ENCODE measurements at places on chromosomes 3 and 15. TPM values are rescaled to one million over a fixed set of nuclear protein-coding genes. Genes with fewer than 3 reads are reported as not detected.
A peak's percentile ranks its signal among the peaks of the same experiment; 100 is the strongest.

Gene TRIM69
- 30.8 TPM for total RNA-seq

DNA sequence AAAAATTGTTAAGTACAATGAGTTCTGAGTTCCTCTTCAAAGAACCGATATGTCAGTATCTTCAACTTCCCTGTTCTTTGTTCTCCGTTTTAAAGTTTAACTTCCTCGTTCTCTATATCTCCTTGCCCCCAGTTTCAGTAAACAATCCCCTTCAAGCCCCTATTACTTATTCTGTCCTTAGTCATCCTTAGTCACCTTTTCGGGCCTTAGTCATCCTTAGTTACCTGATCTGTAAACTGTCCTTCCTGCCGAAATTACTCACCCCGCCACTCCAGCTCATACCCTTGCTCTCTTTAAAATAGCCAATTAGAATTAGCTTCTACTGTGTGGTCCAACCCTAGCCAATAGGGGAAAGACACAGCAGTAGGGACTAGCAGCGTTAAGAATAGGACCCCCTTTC is 1165.6 kb downstream of the NSUN3 start:
- DNase-seq, result no peak

DNA sequence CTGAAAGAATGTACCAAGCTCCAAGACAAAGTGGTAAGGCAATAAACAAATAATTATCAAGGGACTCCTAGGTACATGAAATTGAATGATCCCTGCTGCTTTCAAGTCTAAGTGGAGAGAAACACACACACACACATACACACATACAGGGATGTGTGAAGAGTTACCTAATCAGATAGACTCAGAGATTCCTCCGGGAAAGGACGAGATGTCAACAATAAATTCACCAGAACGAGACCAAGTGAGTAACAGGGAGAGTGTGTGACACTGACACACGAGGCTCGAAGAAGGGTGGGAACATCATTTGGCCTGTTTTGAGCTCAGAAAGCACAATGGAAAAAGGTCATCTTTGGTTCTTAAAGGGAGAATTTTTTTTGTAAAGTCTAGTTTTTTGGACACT is 13.4 kb downstream of the LRIG1 start:
- no peak for DNase-seq

DNA sequence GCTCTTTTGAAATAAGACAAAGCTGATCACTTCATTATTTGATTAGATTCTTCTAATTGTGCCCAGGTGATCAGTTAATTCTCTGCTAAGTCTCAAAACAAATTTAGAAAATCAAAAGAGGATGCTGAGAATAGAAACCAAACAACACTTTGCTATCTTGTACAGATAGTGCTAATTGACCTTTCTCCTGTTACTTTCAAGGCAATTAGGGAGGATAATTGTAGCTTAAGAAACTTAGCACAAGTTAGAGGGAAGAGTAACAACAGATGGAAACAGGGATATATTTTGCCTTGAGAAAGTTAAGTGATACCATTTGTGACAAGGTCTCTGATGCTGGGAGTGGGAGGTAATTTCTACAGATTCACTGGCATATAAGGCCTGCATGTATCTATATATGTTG is 344.8 kb upstream of the GRM7 start:
- DNase-seq, result no peak

Gene SLC27A2
- 0.22 TPM for total RNA-seq

GRCh38 chr3:129211772-129212171 is 28.1 kb upstream of the CNBP start:
- no peak for DNase-seq

DNA sequence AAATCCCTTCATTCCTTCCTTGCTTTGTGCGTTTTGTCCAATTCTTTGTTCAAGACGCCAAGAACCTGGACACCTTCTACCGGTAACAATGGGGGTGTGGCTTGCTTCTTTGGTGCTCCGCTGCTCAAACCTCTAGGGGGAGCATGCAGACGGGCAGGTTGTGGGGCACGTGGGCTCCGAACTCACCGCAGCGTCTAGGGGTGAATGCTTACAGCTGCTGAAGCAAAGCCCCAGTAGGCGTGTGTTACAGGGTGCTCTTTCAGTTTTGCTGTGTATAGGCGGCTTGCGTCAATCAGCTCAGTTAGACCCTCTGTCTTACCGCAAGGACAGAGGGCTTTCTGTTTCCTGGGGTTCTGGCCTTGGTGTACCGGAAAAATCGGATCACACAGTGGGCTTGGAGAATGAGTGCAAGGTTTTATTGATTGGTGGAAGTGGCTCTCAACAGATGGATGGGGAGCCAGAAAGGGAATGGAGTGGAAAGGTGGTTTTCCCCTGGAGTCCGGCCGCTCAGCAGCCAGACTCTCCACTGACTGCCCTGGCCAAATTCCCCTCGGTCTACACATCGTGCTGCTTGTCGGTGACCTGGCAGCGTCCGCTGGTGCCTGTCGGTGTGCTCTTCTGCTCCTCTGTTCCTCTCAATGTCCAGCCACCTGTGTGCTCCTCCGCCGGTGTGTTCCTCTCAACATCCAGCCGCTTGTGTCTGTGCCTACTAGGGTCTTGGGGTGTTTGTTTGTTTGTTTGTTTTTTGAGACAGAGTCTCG is 1.2 kb upstream of the LRRC34 start:
- peak; percentile 59 for DNase-seq

DNA sequence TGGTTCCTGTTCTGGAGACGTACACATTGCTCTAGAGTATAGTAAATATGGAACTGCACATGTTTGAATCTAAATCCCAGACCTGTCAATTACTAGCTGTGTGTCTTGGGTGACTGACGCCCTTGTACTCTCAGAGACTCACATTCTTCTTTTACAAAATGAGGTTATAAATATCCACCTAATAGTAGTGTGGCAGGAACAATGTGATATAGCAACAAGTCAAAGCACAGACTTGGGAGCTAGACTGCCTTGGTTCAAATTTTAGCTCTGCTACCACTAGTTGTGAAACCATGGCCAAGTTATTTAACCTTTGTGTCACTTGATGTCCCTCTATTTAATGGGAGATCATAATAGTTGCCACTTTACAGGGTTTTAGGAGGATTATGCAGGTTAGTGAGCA is 245.6 kb downstream of the CPNE4 start:
- no peak for DNase-seq

- DNase-seq, result no peak
Measured at GRCh38 chr3:18964640-18965039, 183.7 kb upstream of the KCNH8 start.

DNA sequence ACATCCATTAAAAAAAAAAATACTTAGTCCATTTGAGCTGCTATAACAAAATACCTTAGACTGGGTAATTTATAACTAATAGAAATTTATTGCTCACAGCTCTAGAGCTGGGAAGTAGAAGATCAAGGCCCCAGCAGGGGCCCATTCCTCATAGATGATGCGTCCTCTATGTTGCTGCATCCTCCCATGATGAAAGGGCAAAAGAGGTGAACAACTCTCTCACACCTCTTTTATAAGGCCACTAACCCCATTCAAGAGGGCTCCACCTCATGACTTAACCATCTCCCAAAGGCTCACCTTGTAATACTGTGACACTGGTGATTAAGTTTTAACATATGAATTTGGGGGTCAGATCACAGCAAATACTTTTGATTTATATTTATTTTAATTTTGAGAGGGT is 3.0 kb upstream of the TLNRD1 start:
- no peak for DNase-seq

DNA sequence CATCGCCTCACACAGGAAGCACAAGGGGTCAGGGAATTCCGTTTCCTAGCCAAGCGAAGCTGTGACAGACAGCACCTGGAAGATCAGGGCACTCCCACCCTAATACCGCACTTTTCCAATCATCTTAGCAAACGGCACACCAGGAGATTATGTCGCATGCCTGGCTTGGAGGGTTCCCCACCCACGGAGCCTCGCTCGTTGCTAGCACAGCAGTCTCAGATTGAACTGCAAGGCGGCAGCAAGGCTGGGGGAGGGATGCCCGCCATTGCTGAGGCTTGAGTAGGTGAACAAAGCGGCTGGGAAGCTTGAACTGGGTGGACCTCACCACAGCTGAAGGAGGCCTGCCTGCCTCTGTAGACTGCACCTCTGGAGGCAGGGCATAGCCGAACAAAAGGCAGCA is 384.8 kb downstream of the CNTN6 start:
- DNase-seq, result no peak

Gene MEX3B
- 0.31 TPM for total RNA-seq

- no peak for DNase-seq
Measured at GRCh38 chr3:5298453-5298852, 110.9 kb downstream of the EDEM1 start.

DNA sequence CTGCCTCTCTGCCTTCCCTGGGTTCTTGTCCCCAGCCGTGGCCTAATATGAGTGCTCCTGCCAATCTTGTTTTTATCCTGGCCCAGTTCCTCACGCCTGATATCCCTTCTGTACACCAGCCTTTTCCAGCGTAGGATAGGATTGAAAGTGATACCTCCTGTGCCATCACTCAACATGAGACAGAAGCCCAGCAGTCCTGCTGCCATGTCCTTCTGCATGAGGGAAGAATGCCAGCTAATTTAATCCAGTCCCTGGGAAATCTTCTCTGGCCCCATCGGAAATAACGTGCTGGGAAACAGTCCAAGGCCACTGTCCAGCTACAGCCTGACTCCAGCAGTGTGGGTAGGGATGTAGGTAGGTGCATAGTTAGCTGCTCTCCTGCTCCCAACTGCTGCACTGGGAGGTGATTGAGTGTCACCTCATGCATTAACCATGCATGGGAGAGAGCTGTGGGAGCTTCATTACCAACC is 92.0 kb upstream of the TPM1 start:
- DNase-seq, result no peak

Gene CCDC174
- 30.2 TPM for total RNA-seq

DNA sequence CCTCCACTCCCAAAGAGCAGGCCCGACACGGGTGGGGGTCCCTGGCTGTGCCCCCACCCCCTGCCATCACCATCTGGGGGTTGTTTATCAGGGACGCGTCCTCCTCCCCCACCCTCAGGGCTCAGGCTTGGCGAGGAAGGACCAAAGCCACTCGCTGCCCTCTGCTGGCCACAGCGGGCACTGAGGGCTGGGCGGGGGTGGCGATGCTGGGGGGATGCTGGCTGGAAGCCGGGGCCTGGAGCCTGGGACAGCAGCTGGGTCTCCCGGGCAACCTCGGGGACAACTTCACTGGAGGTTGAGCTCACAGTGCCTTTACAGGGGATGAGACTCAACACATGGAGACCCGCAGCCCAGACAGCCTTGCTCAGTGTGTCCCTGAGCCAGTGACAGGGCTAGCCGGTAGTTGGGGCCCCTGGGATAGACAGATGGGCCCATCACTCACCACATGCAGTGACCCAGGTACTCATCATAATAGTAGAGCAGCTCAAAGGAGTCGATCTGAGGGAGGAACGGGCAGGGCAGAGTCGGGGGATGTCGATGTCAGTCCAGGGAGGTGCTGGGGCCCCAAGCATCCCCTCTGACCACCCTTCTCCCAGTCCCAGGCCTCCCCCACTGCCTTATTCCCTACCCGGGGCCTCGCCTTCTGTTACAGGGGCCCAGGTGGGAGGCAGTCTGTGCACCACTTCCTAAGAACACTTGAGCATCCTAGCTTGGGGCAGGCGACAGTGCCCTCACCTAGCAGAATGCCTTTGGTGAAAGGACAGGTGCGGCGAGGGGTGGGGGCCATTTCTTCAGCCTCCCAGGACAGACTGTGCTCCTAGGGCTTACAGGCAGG is 5.9 kb upstream of the CALML4 start:
- DNase-seq, result peak; percentile 49

All from activated B cell treated with CpG ODN at 0.5 μM for 24 hours (primary cell).